ENCODE measurements at places on chromosomes 3 and 15.

DNA sequence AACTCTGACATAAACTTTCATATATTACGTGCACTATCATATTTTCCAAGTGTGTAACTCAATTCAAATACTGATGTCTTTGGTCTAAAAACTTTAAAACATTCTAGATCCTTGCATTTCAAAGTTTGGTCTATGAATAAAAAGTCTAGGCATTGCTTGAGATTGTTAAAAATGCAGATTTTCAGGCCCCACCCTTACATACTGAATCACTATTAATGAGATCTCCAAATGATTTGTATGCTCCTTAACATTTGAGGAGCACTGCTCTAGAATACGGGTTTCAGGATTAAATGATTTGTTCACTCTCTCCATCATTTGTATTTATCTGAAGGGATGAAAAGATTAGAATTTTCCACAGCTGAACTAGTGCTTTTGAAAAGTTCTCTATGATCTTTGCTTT, 202.9 kb downstream of the KBTBD8 start:
- DNase-seq, result no peak

DNA sequence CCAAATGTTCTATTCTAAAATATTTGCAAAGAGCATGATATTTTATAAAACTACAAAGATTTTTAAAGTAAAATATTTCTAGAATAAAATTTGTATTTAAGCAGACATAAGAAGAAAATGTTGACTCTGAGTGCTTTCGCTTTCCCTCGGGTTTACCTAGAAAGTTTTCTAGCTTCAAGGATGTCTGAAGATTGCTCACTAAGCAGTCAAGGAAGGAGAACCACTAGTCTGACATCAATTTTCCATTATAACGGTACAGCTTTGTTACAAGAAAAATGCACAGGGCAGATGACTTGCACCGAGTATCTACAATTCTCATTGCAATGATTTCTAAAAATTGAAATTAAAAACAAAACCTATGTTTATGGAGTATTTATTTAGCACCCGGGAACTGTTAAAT, 14.2 kb downstream of the GPR15 start:
- DNase-seq, result no peak

GRCh38 chr15:99722406-99722805, 10.8 kb downstream of the LYSMD4 start:
- no peak for DNase-seq

DNA sequence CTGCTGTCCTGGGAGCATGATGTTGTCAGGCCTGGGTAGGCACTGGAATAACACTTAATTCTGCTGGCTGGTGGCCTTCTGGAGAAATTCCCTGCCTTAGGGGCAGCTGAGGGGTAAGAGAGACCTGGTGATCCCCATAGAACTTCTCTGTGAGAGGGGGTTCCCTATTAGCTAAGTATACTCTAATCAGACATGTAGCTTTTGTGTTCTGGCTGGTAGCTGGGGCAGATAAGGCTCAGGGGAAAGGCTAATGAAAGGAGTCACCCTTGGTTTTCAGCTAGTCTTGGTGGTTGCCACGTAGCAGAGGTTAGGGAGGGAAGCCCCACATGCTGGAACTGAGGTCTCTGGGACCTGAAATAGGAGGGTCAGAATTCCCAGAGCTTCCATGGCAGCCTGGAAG, 952 bp upstream of the HDDC3 start:
- no peak for DNase-seq

DNA sequence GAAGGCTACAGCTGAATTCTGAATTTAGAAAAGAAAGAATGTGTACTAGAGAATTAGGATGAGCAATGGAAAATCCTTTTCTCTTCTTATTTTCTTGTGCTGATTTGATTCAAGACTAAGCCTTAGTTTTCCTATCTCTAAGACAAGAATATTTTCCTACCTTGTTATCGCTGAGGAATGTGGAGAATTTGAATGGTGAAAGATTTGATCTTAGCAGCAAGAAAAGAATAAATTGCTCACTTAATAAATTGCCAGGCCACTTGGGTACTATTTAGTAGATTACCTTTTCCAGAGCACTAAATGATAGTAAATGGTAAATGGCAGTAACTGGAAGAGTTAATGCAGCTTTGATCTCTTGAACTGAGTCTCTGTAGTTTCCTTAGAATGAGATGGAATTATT, 145.7 kb upstream of the MEIS2 start:
- no peak for DNase-seq

GRCh38 chr15:30063835-30064546, 18.8 kb upstream of the GOLGA8J start:
- no peak for DNase-seq

- no peak for DNase-seq
Measured at GRCh38 chr15:80121546-80121945, 31.3 kb upstream of the FAH start.

- no peak for DNase-seq
Measured at GRCh38 chr15:93209690-93210445, 120.9 kb upstream of the RGMA start.

DNA sequence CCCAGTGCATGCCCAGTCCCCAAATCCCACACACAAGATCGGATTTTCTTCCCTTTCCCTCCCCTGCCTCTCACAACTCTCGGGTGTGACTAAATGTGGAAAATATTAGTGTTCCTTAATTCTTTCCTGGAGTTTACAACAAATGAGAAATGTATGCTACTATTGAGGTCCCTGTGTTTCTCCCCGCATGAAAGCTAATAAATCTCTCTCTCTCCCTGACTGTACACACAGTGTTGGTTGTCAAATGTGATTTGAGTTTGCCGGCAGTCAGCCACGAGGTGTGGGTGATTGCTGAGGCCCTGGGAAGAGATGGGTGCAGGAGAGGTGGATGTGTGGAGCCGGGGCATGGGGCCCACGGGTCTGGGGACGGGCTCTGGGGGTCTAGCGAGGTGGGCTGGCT, 161.4 kb upstream of the IQSEC1 start:
- DNase-seq, result no peak

All from aorta (tissue), 5 donors.